Left colon (tissue), 2 donors: ENCODE measurements at places on chromosomes 3 and 15. TPM values are rescaled to one million over a fixed set of nuclear protein-coding genes. Genes with fewer than 3 reads are reported as not detected.

- no peak for DNase-seq
These were observed 41.6 kb downstream of the ILDR1 start for GRCh38 chr3:121980450-121980796.

DNA sequence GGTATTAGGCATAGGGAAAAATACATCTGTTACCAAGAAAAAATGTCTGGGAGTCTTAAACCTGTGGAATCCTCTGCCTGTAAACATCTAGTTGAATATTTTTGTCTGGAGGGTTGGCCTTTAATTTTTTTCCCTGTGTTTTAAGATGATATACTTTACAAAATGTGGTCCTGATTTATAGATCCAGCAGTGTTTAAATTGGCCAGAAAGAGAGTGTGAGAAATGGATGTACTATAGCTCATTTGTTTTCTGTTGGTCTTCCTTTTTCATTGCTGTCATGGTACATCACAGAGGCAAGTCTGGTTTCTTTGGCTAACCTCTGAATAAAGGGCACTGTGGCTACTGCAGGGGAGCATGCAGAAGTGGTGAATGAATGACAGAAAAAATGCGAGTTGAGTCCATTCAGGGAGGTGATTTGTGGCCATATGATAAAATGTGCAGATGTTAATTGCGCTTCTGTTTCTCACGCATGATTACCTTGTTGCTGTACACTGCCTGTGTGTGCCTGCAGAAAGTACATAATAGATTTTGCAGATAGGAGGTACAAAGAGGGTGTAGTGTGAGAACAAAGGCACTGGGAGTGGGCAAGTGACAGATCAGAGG, 150.0 kb downstream of the NFKBIZ start:
- DNase-seq: no peak

- no peak for DNase-seq
These were observed 585.5 kb upstream of the DPPA4 start for GRCh38 chr3:109922856-109923255.

DNA sequence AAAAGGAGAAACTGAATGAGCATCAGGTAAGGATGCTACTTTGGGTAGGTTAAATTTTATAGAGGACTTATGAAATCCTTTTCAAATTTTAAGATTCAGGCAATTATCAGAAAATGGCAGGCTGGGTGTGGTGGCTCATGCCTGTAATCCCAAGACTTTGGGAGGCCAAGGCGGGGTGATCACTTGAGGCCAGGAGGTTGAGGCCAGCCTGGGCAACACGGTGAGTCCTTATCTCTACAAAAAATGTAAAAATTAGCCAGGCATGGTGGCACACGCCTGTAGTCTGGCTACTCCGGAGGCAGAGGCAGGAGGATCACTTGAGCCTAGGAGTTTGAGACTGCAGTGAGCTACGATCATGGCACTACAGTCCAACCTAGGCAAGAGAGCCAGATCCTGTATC, 23.1 kb downstream of the DCUN1D1 start:
- DNase-seq: no peak

The NTRK3 gene
- 0.55 TPM for total RNA-seq

The RTP3 gene
- not detected for total RNA-seq

The KIF15 gene
- total RNA-seq: 2.6 TPM

- DNase-seq: peak; percentile 94
These were observed at the start of gene TSC22D2 for GRCh38 chr3:150408221-150409124. TSS of gene TSC22D2 (plus strand) at chr3:150408298. CDS start at chr3:150409351, 1,053 bp downstream.

The CCPG1 gene
- 65.6 TPM for total RNA-seq

GRCh38 chr3:85370341-85370740, 411.6 kb downstream of the CADM2 start:
- DNase-seq: no peak

DNA sequence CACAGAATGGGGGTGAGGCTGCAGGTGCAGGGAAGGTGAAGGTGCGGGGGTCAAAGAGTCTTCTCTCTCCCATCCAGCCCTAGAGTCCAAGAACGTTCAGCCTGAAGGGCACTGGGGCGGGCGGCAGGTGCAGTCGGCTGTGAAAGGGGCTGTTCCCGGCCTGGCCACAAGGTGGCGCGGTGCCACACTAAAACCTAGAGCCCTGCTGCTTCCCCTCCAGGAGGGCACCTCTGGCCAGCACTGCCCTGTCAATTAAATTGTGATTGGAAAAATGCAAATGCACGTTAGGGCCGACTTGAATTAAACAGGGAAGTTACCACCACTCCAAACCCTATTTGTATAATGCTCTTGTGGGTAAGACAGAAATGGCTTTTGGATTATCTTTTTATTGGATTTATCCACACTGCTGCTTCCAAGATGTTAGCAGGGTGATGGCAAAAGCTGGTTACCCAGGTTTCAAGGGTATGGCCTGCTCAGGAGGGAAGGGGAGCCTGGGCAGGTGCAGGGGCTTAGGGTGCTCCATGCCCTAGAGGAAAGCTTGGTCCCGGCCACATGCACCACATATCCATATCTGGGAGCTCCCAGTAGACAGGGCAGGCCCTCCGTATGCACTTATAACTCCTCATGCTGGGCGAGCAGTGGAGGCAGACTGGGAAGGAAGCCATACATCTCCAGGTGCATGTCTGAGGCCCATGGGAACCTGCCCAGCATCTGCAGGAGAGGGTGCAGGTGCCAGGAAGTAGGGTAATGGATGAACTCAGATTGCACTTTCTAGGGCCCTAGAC, 119.8 kb downstream of the ADCY5 start:
- DNase-seq: peak; percentile 59

- peak; percentile 25 for DNase-seq
These were observed 88.9 kb downstream of the PTPRG start for GRCh38 chr3:61650276-61650675.

DNA sequence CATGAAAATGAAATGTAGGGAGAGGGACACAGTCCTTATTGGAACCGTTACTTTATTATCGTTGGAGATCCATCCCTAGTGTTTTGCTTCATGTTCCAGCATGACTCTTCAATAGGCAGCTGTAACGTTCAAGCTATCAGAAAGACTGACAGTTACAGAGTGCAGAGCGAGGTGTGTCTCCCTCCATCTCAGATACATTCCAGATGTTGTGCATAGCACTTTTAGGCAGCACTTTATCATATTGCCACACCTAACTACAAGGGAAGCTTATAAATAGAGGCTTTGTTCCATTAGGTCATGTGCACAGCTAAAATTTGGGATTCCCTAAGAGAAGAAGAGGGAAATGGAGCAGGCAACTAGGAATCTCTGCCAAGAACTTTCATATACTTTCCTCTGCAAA, 1009.6 kb downstream of the ROBO2 start:
- DNase-seq: no peak

The THAP10 gene
- total RNA-seq: 1.4 TPM

GRCh38 chr3:117281371-117281770, 571.8 kb downstream of the TUSC7 start:
- no peak for DNase-seq

The FRMD5 gene
- total RNA-seq: 2.0 TPM

GRCh38 chr15:77406846-77407245, 13.1 kb downstream of the PEAK1 start:
- no peak for DNase-seq

- DNase-seq: no peak
These were observed 18.2 kb downstream of the MINDY4B start for GRCh38 chr3:150887031-150887430.

DNA sequence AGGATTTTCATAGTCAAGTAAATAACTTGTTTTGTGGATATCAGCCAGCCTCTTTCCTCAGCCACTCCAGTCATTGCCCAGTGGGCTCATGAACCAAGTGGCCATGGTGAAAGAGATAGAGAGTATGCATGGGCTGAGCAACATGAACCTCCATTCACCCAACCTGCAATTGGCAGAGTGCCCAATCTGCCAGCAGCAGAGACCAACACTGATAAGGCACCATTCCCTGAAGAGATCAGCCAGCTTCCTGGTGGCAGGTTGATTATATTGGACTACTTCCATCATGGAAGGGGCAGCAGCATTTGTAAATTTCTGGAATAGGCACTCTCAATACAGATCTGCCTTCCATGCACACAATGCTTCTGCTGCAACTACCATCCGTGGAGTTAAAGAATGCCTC, 10.3 kb upstream of the MCF2L2 start:
- peak; percentile 36 for DNase-seq

DNA sequence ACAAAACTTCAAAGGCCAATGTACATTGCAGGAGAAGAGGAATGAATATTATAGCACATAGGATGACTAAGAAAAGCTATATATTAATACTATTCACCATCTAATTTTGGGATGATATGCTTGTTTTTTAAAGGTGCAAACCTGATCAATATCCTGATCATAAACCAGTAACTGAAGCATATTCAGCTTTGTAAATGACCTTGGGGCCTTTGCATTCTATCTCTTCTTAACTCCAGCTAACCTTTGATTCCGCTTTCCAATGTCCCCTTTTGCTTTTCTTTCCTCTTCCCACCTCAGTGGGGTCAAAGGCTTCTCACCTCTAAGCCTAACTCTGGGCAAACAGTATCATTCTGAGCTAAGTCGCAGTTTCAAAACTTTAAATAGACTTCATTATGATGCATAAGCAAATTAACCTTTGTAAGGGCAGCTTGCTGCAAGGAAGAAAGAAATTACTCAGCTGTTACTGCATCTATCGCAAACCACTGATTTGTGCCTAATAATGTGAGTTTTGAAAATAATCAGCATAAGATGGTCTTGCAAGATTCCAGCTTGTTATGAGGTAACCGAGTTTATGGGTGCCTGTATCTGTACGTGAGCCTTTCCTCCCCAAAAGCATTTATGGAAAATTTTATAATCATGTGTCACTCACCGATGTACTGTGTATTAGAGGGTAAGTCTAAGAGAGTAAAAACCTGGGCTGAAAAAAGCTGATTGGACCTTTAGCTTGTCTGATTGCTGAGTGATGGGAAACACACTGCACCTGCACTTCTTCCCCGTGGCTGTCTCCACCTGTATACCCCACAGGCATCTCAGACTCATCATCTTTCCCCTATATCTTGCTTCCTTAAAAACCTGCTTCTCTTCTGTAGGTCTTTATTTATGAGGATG, 116.8 kb downstream of the TPRG1 start:
- no peak for DNase-seq

The SLC25A20 gene
- 43.0 TPM for total RNA-seq

The P2RY14 gene
- 7.3 TPM for total RNA-seq

GRCh38 chr3:152459118-152459515, 190.4 kb downstream of the MBNL1 start:
- DNase-seq: no peak

GRCh38 chr3:65979731-65980130, 59.0 kb downstream of the MAGI1 start:
- DNase-seq: no peak

GRCh38 chr3:128786434-128787020, 60.5 kb downstream of the RAB7A start:
- no peak for DNase-seq

The CYFIP1 gene
- total RNA-seq: 192 TPM

The TGM5 gene
- total RNA-seq: not detected

The SLC2A2 gene
- not detected for total RNA-seq

The IL17RB gene
- total RNA-seq: 10.9 TPM

The CCDC51 gene
- 21.2 TPM for total RNA-seq

The OXNAD1 gene
- total RNA-seq: 31.7 TPM
